ENCODE measurements at places on chromosomes 1 and 21. TPM values are rescaled to one million over a fixed set of nuclear protein-coding genes. Genes with fewer than 3 reads are reported as not detected.

- H3K4me1 ChIP-seq = peaks cover 40% of the 10 kb centered on the region
- H3K4me3 ChIP-seq = peak within 1 kb of the TSS; percentile 94
- peak; percentile 92 for DNase-seq
- no peaks in the 10 kb centered on the region for H3K36me3 ChIP-seq
Observed at GRCh38 chr1:51519048-51519864, at the start of gene EPS15. Gene EPS15, minus strand, starts transcription at chr1:51519266. Its CDS starts 35 bp downstream, at chr1:51519231.

DNA sequence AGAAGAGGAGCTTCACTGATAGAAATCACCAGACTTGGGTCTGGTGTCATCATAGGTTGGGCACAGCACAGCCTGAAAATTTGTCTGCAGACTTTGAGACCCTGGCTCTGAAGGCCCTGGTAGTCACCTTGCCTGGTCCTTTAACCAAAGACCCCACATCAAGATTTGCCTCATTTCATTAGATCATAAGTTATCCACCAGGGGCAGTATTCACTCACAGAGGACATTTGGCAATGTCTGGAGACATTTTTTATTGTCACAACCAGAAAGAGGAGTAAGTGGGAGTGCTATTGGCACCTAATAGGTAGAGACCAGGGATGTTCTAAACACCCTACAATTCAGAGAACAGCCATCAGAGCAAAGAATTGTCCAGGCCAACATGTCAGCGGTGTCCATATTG, 22.1 kb upstream of the PAX7 start:
- no peak overlapping the region for H3K27ac ChIP-seq
- H3K36me3 ChIP-seq = no peaks in the 10 kb centered on the region
- H3K4me1 ChIP-seq = no peaks in the 10 kb centered on the region
- H3K4me3 ChIP-seq = no peak overlapping the region
- peaks cover 30% of the 10 kb centered on the region for H3K27me3 ChIP-seq

DNA sequence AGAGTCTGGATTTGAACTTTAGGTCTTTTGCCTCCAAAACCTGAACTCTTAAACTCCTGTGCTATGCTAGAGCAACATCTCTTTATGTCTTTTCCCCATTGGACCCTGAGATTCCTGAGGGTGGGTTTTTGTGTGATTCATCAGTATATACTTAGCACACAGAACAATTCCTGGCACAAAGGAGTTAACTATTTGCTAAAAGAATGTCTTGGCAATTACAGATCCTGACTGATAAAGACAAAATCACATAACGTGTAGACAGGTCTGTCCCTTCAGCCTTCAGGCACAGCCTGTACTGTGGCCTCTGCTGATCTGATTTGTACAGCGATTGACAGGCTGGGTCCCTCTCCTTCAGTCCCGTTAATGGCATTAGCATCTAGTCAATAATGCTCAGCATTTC, 162.4 kb upstream of the BEND5 start:
- DNase-seq = no peak
- no peak overlapping the region for H3K27ac ChIP-seq
- no peak overlapping the region for H3K4me3 ChIP-seq
- no peaks in the 10 kb centered on the region for H3K27me3 ChIP-seq
- H3K4me1 ChIP-seq = no peaks in the 10 kb centered on the region
- no peaks in the 10 kb centered on the region for H3K36me3 ChIP-seq

GRCh38 chr1:48750109-48750508, 26.6 kb downstream of the BEND5 start:
- no peaks in the 10 kb centered on the region for H3K27me3 ChIP-seq
- H3K4me3 ChIP-seq = no peak overlapping the region
- no peak overlapping the region for H3K27ac ChIP-seq
- H3K4me1 ChIP-seq = no peaks in the 10 kb centered on the region
- no peaks in the 10 kb centered on the region for H3K36me3 ChIP-seq
- no peak for DNase-seq

DNA sequence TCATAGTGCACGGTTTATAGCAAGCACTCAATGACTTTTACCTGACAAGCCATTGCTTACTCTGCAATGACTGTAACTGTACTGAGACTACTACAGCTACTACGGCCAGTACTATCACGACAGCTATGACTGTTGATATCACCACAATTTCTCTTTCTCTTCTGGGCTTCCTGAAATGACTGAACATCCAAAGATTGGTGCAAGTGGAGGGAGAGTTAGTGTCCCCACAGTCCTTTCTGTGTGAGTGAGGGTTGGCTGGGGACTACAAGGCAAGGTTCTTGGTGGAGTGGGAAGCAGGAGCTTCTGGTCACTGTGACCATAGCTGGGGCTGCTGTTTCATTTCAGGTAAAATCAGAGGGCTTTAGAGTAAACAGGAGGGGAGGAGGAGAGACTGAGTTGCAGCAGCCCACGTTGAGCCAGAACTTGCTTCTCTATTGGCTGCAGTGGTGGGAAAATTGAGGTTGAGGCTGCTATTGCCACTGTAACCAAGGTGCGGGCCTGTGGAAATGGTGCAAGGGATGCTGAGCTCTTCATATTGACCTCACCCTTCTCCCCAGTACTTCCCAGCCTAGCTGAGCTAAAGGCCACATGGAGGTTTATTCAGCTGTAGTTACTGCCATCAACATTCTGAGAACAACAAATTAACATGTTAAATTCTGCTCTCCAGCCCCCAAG, 14.1 kb upstream of the IL10 start:
- H3K27ac ChIP-seq = no peak overlapping the region
- H3K4me1 ChIP-seq = no peaks in the 10 kb centered on the region
- H3K27me3 ChIP-seq = no peaks in the 10 kb centered on the region
- no peak for DNase-seq
- no peaks in the 10 kb centered on the region for H3K36me3 ChIP-seq
- no peak overlapping the region for H3K4me3 ChIP-seq

- H3K36me3 ChIP-seq = no peaks in the 10 kb centered on the region
- H3K4me3 ChIP-seq = no peak overlapping the region
- H3K27me3 ChIP-seq = no peaks in the 10 kb centered on the region
- H3K27ac ChIP-seq = no peak overlapping the region
- H3K4me1 ChIP-seq = peaks cover 8% of the 10 kb centered on the region
- no peak for DNase-seq
Observed at GRCh38 chr1:25198663-25199252, 33.5 kb downstream of the SYF2 start.

DNA sequence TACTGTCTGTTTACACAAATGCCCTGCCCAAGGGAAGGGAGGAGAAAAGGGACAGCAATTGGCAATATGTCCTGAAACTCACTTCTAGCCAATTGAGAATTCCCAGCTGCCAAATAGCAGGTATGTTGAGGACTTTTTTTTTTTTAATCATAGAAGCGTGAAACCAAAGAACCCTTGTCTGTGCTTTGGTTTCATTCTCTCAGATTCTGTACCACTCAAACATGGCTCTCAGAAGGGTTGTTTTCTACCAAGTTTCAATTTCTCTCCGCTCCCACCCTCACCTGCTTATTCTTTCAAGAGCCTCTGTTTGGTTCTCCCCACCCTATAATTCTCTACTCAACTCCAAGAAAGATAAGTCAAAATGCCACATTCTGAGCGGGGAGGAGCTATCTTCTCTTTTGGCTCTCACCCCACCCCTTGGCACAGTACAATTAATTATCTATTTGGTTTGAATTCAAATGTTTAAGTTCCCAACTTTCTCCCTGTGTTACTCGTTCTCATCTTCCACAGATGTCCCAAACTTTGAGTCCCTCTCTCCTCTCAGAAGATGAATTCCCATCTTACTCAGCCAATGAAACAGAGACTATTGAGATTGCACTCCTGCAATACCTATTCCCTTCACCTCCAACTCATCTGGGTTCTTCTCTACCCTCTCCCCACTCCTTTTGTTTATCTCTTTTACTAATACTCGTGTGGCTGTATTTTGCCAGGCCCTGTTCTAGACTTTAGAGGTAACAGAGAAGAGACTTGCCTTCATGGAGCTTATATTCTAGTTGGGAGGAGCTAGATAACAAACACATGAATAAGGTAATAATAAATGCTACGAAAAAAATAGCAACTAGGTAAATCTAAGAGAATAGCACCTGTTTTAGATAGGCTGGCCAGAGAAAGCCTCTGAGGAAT, 3.9 kb upstream of the TP53BP2 start:
- H3K36me3 ChIP-seq = no peaks in the 10 kb centered on the region
- no peak overlapping the region for H3K4me3 ChIP-seq
- H3K27me3 ChIP-seq = no peaks in the 10 kb centered on the region
- no peak for DNase-seq

GRCh38 chr21:14824126-14824525, 240.7 kb downstream of the NRIP1 start:
- no peak overlapping the region for H3K4me3 ChIP-seq
- no peaks in the 10 kb centered on the region for H3K36me3 ChIP-seq
- no peaks in the 10 kb centered on the region for H3K4me1 ChIP-seq
- no peak for DNase-seq

DNA sequence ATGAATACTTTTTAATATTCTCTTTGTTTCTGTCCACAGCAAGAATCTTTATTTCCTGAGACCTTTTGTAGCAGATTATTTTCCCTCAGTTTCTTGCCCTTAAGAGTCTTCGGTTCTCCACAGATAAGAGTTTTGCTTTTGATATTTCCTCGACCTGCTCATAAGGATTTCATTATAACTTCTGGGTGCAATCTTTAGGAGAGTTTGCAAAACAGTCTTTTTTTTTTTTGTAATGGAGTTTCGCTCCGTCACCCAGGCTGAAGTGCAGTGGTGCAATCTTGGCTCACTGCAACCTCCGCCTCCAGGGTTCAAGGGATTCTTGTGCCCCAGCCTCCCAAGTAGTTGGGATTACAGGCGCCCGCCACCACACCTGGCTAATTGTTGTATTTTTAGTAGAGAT, 10.1 kb upstream of the UBE4B start:
- no peaks in the 10 kb centered on the region for H3K27me3 ChIP-seq
- DNase-seq = no peak
- no peaks in the 10 kb centered on the region for H3K36me3 ChIP-seq
- no peak overlapping the region for H3K27ac ChIP-seq

DNA sequence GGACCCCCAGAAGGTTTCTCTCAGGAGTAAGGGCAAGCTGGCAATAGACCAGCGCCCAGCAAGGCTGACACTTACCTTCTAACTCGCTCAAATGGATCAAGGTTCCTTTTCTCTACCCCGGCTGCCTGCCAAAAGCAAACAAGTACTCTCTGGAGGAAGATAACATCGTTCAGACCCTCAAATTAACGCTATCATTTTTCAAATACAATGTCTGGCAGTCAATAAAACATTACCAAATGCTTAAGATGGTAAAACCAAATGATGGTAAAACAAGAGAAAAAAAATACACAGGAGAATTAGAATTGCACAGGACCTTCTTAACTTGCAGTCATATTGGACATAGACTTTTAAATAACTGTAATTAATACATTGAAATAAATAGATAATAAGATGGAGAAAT, 148.1 kb downstream of the SPATA46 start:
- no peaks in the 10 kb centered on the region for H3K27me3 ChIP-seq
- H3K4me1 ChIP-seq = no peaks in the 10 kb centered on the region
- H3K36me3 ChIP-seq = no peaks in the 10 kb centered on the region
- no peak overlapping the region for H3K4me3 ChIP-seq
- no peak for DNase-seq
- no peak overlapping the region for H3K27ac ChIP-seq

DNA sequence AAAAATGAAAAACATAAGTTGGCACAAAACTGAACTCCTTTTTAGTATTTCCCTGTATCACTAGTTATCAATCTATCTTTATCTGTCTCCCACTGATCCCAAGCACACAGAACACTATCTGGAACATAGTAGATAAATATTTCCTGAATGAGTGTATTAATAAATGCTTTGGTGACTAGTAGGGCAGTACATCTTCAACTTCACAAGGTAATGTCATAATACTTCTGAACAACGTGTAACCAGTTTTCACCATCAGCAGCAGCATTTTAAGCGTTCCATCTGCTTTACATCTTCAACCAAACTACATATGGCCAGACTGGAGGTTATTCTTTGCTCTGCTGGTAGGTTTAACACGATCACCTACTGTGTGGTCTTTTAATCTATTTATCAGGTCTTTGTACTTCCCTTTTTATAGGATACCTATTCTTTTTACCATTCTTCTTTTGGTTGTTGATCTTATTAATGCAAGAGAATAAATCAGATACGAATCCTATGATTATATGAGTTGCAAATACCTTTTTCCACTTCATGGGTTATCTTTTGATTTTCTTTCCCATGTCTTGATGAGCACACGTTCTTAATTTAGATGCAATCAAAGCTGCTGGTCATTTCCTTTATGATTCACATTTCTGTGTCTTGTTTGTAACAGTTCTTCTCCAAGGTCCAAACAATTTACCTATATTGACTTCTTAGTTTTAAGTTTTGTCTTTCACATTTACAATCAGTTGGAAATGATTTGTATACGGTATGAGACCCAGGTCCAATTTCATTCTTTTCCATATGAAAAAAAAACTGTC, 16.3 kb downstream of the GPBP1L1 start:
- H3K4me3 ChIP-seq = no peak overlapping the region
- no peak for DNase-seq
- no peaks in the 10 kb centered on the region for H3K36me3 ChIP-seq
- H3K27ac ChIP-seq = no peak overlapping the region
- peaks cover 18% of the 10 kb centered on the region for H3K4me1 ChIP-seq
- H3K27me3 ChIP-seq = no peaks in the 10 kb centered on the region

GRCh38 chr1:187878883-187879282, 1050.1 kb downstream of the PLA2G4A start:
- no peak overlapping the region for H3K4me3 ChIP-seq
- no peaks in the 10 kb centered on the region for H3K4me1 ChIP-seq
- no peaks in the 10 kb centered on the region for H3K36me3 ChIP-seq
- no peak for DNase-seq

- no peaks in the 10 kb centered on the region for H3K4me1 ChIP-seq
- no peaks in the 10 kb centered on the region for H3K27me3 ChIP-seq
- no peak for DNase-seq
- no peaks in the 10 kb centered on the region for H3K36me3 ChIP-seq
- no peak overlapping the region for H3K4me3 ChIP-seq
Observed at GRCh38 chr1:50318428-50318827, 104.8 kb downstream of the DMRTA2 start.

DNA sequence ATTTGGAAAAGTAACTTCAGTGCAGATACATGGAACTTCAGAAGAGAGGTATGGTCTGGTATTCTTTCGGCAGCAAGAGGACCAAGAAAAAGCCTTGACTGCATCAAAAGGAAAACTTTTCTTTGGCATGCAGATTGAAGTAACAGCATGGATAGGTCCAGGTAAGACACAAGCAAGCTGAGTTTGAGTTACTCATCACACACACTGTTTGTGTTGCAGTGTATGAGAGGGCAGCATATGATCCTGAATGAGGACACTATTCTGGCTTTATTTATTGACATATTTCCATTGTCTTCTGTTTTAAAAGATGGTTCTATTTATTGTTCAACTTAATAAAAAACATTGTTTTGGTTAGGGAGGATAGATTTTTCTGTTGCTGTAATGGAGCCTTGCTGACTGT, 63.6 kb downstream of the SPEN start:
- no peaks in the 10 kb centered on the region for H3K36me3 ChIP-seq
- H3K27me3 ChIP-seq = no peaks in the 10 kb centered on the region
- no peak for DNase-seq
- no peak overlapping the region for H3K4me3 ChIP-seq

The MEX3A gene
- total RNA-seq = 1.9 TPM

The GLUL gene
- 578 TPM for total RNA-seq

The GSTM5 gene
- total RNA-seq = 0.48 TPM

The TMEM81 gene
- 2.2 TPM for total RNA-seq

Data from adrenal gland (tissue), 19 donors.